Glomerular endothelial cell (primary cell): ENCODE measurements at places on chromosomes 3 and 15. TPM values are rescaled to one million over a fixed set of nuclear protein-coding genes. Genes with fewer than 3 reads are reported as not detected.

- no peak for DNase-seq
These were observed 11.5 kb downstream of the TEX264 start for GRCh38 chr3:51682526-51682925.

DNA sequence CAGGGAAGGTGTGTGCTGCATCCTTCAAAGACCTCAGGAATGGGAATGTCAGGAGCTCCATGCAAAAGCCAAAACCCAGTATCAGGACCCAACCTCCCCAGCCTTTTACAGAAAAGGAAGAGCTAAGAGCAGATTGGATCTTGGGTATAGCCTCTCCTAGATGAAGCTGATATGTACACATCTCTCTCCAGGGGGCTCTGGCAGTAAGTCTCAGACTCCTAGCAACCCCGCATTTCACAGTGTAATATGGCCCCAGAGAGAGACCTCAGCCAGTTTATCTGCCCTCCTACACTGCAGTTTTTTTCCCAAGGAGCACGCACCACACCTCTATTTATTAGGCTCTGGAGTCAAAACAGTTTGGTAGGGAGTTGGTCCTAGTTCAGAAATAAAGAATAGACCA lies 88.2 kb downstream of the RBPMS2 start:
- no peak for DNase-seq

DNA sequence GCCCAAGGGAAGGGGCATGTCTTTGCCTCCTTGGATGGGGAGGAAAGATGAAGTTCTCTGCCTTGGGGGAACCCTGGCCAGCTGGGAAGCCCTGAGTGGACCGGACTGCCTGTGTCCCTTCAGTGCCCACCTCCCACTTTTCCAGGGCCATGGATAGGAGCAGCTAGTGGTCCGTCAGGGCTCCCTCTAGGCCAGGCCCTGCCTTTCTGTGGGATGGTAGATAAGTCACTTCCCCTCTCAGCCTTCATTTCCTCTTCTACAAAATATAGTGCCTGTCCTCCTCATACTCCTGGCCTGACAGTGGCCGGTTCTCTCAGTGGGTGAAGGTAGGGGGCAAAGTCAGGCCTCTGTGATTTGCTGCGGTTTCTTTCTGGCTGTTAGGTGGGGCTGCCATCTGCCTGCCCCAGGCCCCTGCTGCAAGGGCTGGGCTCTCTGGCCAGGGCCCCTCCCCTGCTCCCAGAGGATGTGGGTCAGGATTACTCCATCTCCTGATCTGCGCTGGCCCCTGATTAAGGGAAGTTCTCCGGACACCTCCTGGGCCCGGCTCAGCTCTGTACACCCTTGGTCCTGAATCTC lies 1.4 kb downstream of the PLEKHO2 start:
- no peak for DNase-seq

GRCh38 chr3:55164876-55165275 lies 237.0 kb upstream of the LRTM1 start:
- no peak for DNase-seq

DNA sequence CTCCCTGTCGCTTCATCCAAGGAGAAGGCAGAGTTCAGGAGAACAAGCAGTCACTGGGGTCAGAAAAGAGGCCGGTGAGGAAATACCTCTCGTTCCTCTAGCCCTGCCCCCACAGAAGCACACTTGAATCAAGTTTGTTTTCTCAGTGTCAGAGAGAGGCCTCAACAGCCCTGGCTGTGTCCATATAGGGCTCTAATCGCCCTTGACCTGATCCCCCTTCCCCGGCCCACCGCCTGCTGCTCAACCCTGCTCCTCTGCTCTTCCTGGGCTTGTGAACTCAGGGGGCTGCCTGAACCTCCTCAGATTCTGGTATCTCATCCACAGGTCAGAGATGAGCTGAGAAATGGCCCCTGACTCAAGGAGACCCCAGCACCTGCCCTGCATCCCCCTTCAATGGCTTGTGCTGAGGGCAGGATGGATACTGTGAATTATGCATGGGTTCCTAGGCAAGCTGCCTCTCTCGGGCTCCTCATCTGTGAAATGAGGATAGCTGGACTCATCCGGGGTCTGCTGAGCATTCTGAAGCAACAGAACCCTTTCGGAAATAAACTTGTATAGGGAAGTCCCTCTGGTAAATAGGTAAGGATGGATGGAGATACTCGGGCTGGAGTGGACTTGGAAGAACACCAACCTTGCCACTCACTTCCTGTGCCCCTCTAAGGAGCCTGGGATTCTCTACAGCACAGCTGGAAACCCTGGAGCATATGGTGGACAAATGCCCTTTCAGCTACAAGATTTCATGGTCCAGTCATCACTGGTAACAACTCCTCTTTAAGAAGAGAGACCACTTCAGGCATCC lies 147.5 kb downstream of the STT3B start:
- no peak for DNase-seq

- DNase-seq: no peak
These were observed 53.6 kb downstream of the SUMF1 start for GRCh38 chr3:4413467-4413866.

- DNase-seq: no peak
These were observed 274.9 kb upstream of the DNAJC19 start for GRCh38 chr3:181264486-181264885.

GRCh38 chr15:58165661-58166060 lies 27.5 kb downstream of the AQP9 start:
- no peak for DNase-seq

DNA sequence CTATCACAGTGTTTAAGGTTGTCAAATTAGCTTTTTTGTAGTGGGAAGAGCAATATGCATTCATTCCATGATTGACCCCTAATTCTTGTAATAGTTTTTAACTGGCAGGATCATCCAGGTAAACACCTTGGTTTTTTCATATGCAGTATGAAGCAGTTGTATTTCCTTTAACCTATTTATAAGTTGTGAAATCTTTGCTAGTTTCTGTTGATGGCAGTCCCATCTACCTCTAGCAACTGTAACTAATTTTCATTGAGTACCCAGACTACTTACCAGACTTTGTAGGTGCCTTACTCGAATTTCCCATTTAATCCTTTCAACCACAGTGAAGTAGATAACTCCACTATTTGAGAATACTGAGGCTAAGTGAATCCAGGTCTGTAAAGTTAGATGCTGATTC lies 6.1 kb downstream of the FXR1 start:
- DNase-seq: no peak

GRCh38 chr3:15354485-15354884 lies 22.1 kb upstream of the SH3BP5 start:
- no peak for DNase-seq

- no peak for DNase-seq
These were observed 57.6 kb downstream of the ADAMTS17 start for GRCh38 chr15:100284191-100284590.

DNA sequence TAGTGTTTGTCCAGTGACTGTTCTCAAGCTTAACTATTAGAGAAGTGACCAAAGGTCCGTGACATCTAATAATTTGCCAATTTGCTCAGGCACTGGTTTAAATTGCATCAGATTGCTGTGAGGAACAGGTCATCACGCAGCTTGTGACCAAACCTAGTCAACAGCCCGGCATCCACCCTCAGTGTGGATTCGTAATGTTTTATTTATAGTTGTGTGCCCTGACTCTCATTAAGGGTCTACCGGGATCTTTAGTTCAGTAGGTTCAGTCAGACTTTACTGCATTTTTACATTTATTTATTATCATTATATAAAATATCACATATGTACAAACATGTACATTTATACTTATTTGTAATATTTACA lies 46.4 kb upstream of the PGPEP1L start:
- no peak for DNase-seq

GRCh38 chr3:2765002-2765579 lies 345.1 kb downstream of the IL5RA start:
- no peak for DNase-seq

DNA sequence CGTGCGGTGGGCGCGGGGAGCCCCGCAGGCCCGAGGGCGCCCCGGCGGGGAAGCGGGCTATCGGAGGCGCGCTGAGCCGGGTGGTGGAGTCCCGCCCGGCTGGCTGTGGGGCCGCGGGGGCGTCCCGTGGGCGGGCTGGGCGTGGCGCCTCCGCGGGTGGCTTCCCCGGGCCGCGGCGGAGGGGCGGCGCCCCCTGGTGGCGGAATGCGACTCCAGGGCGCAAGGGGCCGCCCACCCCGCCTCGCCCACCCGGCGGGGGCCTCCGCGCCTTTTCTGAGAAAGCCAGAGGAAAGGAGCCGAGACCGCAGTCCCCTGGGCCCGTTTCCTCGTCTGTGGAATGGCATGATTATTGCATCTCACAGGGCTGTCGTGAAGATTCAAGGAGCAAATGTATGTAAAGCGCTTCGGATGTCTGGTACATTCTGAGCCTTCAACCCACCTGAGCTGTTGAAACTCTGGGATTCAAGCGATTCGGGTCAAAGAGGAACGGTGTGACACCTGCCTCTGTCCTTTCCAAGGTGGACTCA lies 31.9 kb upstream of the RAB6B start:
- DNase-seq: no peak

The ZNF774 gene
- total RNA-seq: 1.3 and 1.6 TPM in 2 replicates

The SLC15A2 gene
- 0.05 and 0.29 TPM in 2 replicates for total RNA-seq

The TMEM266 gene
- not detected in 2 replicates for total RNA-seq

The EBLN2 gene
- total RNA-seq: 0.78 and 4.9 TPM in 2 replicates

The TPRG1 gene
- total RNA-seq: 0.53 TPM in 1 of 2 replicates, not detected in the other
